ENCODE measurements at places on chromosomes 7 and 10. TPM values are rescaled to one million over a fixed set of nuclear protein-coding genes. Genes with fewer than 3 reads are reported as not detected.

GRCh38 chr7:15490291-15490690 lies 71.5 kb downstream of the AGMO start:
- H3K36me3 ChIP-seq: no peaks in the 10 kb centered on the region
- no peaks in the 10 kb centered on the region for H3K4me1 ChIP-seq
- DNase-seq: no peak
- H3K27ac ChIP-seq: no peak overlapping the region

Gene WDR86
- 4.4 TPM for total RNA-seq

DNA sequence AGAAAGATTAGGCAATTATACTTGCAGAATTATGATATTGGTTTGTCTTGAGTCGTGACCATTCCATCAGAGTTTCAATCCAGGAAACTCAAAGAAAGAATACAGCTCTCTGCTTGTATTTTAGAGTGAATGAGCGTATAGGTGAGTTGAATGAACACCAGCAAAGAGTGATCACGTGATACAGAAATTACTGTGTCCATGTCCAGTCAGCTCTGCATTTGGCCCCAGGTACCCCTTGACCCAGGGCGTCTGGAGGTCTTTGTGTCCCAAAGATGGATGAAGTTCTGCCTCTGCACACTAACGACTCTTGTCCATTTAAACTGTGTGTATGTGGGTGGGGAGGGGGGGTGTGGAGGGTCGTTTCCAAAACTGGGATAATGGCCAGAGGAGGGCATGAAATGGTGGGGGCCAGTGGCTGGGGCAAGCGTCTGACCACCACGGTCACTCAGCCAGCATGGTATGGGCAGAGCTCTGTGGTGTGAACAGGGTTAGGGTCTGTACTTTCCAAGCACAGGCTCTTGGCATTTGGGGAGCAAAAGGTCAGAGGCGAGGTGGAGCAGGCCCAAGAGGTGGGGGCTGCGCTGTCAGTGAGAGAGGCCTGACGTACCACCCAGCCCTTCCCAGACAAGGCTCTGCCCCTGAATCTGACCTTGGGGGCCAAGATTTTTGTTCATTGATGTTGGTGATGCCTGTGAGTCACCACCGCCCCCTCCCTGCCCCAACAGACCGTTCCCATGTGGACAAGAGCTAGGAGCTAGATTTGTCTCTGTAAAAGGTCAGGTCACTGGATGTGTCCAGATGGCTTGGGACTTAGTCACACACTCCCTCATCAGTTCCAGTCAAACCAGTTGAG lies 1.4 kb downstream of the PTPRE start:
- H3K36me3 ChIP-seq: no peaks in the 10 kb centered on the region
- peaks cover 26% of the 10 kb centered on the region for H3K4me1 ChIP-seq
- H3K4me3 ChIP-seq: peak overlapping the region; percentile 75
- H3K27ac ChIP-seq: peak overlapping the region; percentile 36
- H3K27me3 ChIP-seq: peaks cover 4% of the 10 kb centered on the region
- no peak for DNase-seq

DNA sequence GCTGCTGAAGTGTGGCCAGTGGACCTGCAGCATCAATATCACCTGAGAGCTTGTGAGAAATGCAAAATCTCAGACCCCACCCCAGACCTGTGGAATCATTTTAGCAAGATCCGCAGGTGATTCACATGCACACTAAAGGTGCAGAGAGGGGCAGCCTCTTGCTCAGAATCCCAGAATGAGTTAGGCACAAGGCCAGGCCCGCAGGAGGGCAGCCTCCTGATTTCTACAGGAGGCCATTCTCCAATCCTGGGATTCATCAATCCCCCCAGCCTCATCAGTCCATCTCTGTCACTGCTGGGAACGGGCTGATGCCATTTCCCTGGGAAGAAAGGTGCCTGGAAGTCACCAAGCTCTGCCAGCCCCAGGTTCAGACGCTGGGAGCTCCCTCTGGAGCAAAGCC lies 63.0 kb upstream of the GPR26 start:
- DNase-seq: no peak
- H3K4me3 ChIP-seq: no peak overlapping the region
- H3K27me3 ChIP-seq: peaks cover 10% of the 10 kb centered on the region
- no peaks in the 10 kb centered on the region for H3K36me3 ChIP-seq
- no peaks in the 10 kb centered on the region for H3K4me1 ChIP-seq

Gene SLIT1
- total RNA-seq: 0.41 TPM

GRCh38 chr10:119867317-119867716 lies 5.3 kb downstream of the MCMBP start:
- no peaks in the 10 kb centered on the region for H3K27me3 ChIP-seq
- H3K4me1 ChIP-seq: peaks cover 36% of the 10 kb centered on the region
- no peak overlapping the region for H3K4me3 ChIP-seq

GRCh38 chr7:134723892-134724291 lies 55.5 kb upstream of the CALD1 start:
- no peak for DNase-seq
- no peak overlapping the region for H3K4me3 ChIP-seq
- H3K27me3 ChIP-seq: no peaks in the 10 kb centered on the region
- H3K4me1 ChIP-seq: peaks cover 6% of the 10 kb centered on the region

DNA sequence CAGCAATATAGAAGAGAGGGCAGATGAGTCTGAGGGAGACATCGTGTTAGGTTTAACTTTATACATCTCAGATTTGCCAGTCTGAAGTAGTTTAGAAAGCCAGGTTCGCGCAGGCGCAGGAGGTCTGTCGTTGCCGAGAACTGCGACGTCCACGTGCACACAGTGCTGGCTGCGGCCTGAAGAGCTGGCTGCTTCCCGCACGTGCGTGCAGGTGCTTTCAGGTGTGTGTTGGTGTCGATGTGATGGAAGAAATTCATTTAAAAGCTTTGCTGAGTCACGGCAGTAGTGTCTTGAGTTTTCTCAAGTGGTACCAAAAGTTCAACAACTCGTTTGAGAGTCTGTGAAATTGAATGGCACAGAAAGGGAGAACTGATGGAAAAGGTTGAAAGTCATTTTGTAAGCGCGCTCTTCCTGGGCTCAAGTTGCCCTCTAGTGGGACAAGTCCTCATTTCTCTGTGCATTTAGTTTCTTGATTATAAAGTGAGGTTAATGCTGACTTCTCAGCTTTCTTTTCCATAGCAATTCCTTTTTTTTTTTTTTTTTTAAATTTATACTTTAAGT lies 18.6 kb downstream of the WDR37 start:
- DNase-seq: peak; percentile 78
- peaks cover 2% of the 10 kb centered on the region for H3K4me1 ChIP-seq
- H3K27me3 ChIP-seq: no peaks in the 10 kb centered on the region
- H3K4me3 ChIP-seq: no peak overlapping the region
- peaks cover 66% of the 10 kb centered on the region for H3K36me3 ChIP-seq

- H3K4me3 ChIP-seq: no peak overlapping the region
- no peak overlapping the region for H3K27ac ChIP-seq
- peaks cover 70% of the 10 kb centered on the region for H3K36me3 ChIP-seq
- no peak for DNase-seq
- H3K4me1 ChIP-seq: peaks cover 35% of the 10 kb centered on the region
Measured at GRCh38 chr10:95245425-95246055, 45.3 kb downstream of the PDLIM1 start.

GRCh38 chr10:86411281-86411841 lies 44.8 kb upstream of the GRID1 start:
- peak overlapping the region; percentile 27 for H3K27ac ChIP-seq
- no peaks in the 10 kb centered on the region for H3K36me3 ChIP-seq
- no peaks in the 10 kb centered on the region for H3K27me3 ChIP-seq

DNA sequence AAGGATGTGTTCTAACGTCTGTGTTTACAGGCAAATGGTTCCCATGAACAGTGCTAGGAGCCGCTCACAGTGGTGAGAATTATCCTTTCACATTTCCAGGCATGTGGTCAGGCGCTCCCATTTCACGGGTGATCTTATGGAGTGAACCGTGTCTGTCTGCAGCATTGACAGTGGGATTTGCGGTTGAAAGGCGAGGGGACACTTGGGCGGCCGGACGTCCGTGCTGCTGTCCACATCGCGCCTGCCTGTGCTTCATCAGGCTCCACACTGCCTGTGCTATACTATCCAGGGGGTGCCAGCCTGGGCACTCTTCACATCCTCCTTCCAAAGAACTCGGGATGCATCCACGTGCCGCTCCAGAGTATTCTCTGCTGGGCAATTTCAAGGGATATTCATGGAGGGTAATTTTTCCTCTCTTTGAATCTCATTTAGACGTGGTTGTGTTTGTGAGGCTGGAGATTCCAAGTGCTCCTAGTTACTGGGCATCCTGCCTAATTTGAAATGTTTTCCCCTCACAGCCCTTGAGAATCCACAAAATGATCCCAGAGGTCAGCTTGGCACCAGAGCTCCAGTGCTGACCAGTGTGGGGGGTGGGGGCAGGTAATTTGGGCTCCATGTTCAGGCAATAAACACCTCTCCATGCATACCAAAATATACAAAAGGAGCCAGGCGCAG lies 61.9 kb upstream of the EBF3 start:
- H3K27ac ChIP-seq: no peak overlapping the region
- H3K27me3 ChIP-seq: no peaks in the 10 kb centered on the region
- H3K36me3 ChIP-seq: no peaks in the 10 kb centered on the region

DNA sequence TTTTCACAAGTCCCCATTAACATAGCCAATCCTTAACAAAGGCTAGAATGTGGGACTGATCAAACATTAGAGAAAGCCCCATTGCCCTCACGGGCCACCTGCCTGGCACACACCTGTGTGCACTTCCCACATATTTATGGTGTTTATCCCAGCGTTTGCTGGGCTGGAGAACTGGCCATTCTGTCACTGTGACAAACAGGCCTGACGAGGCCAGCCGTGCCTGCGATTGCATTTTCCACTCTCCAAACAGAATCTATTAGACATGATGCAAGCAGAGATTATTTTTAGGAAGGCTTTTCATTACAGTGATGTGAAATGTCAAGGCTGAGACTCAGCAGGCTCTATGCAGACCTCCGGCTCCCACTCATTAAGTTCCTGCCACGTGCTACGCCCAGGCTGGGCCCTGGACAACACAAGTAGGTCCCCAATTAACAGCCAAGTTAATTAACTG lies 20.4 kb downstream of the PTPRN2 start:
- H3K4me1 ChIP-seq: no peaks in the 10 kb centered on the region
- no peak overlapping the region for H3K27ac ChIP-seq
- no peak overlapping the region for H3K4me3 ChIP-seq

- no peaks in the 10 kb centered on the region for H3K36me3 ChIP-seq
- no peak overlapping the region for H3K4me3 ChIP-seq
- no peak overlapping the region for H3K27ac ChIP-seq
- no peak for DNase-seq
Measured at GRCh38 chr7:21819048-21819447, 126.7 kb downstream of the CDCA7L start.

DNA sequence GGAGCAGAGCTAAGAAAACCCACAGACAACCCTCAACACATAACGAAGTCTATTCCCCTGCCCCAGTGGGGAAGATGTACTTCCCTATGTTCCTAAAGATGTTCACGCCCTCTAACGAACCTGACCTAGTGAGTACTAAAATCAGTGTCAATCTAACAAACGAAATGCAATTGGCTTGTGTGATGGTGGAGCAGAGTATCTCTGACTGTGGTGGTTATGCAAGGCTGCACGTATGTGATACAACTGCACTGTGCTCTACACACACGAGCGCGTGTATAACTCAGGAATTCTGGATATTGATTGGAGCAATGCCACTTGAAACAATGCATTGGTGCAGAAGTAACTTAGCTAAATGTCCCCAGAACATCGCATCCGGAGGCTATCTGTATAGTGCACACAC lies 1.3 kb downstream of the ANKRD16 start:
- peak overlapping the region; percentile 78 for H3K4me3 ChIP-seq
- H3K4me1 ChIP-seq: peaks cover 42% of the 10 kb centered on the region
- peaks cover 29% of the 10 kb centered on the region for H3K36me3 ChIP-seq
- H3K27ac ChIP-seq: peak overlapping the region; percentile 83
- no peaks in the 10 kb centered on the region for H3K27me3 ChIP-seq

GRCh38 chr7:73606801-73607691 lies 17.3 kb downstream of the MLXIPL start:
- peaks cover 31% of the 10 kb centered on the region for H3K27me3 ChIP-seq
- DNase-seq: peak; percentile 72
- H3K36me3 ChIP-seq: no peaks in the 10 kb centered on the region
- peaks cover 5% of the 10 kb centered on the region for H3K4me1 ChIP-seq
- no peak overlapping the region for H3K4me3 ChIP-seq

Gene TMEM196
- not detected for total RNA-seq

GRCh38 chr7:69603937-69604494 lies 5.7 kb downstream of the AUTS2 start:
- DNase-seq: no peak
- H3K27me3 ChIP-seq: no peaks in the 10 kb centered on the region
- no peak overlapping the region for H3K27ac ChIP-seq
- H3K4me3 ChIP-seq: no peak overlapping the region
- H3K4me1 ChIP-seq: peaks cover 15% of the 10 kb centered on the region
- H3K36me3 ChIP-seq: no peaks in the 10 kb centered on the region

DNA sequence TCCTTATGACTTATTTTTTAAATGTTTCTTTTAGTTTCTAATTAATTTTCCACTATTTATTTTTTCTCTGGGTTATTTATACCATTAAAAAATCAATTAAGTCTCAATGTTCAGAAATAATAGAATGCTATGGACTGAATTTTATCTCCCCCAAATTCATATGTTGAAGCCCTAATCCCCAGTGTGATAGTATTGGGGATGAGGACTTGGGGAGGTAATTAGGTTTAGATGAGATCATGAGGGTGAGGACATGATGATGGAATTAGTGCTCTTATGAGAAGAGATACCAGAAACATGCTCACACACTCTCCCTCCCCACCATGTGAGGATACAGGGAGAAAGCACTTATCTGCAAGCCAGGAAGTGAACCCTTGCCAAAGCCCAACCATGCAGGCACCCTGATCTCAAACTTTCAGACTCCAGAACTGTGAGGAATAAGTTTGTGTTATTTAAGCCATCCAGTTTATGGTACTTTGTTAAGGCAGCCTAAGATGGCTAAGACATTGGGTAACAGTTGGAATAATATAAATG lies 202.6 kb downstream of the MDFIC start:
- DNase-seq: no peak
- H3K27me3 ChIP-seq: no peaks in the 10 kb centered on the region
- no peaks in the 10 kb centered on the region for H3K36me3 ChIP-seq
- peaks cover 11% of the 10 kb centered on the region for H3K4me1 ChIP-seq
- H3K27ac ChIP-seq: no peak overlapping the region
- H3K4me3 ChIP-seq: no peak overlapping the region

DNA sequence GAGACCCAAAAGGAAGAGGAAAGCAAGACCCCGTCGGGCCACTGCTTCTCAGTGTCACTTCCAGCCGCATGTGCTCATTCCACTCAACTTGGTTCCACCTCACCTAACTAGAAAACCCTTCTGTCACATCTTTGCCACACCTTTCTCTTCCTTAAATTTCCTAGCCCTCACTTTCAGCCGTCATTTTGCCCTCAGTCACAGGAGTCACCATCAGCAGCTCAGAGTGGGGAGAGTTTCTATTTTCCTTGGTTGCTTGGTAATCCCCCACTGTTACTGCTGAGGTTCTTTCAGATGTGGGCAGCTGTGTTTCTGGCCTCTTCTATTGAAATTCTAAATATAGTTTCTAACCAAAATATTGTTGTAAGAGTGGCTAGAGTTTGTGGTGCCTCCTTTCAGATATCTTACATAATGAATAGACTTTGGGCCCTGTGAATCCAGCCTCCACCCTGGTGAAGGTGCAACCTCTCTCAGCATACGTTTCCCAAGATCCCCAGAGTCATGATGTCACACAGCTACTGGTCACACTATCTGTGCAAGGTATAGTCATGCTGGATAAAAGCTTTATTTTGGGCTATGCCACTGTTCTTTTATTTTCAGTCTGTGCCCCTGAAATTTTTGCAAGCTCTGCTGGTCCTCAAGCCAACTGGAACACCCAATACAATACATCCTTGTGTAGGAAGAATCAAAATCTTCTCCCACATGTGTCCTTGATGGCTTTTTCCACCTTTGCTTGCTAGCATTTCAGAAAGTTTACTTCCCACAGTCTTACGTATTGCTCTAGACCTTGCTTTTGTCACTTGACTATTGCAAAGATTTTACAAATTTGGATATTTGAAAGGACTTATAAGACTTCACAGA lies 9.2 kb downstream of the AGBL3 start:
- no peak for DNase-seq
- H3K27me3 ChIP-seq: no peaks in the 10 kb centered on the region
- peaks cover 24% of the 10 kb centered on the region for H3K4me1 ChIP-seq
- no peak overlapping the region for H3K4me3 ChIP-seq

Gene UCN3
- 0.53 TPM for total RNA-seq

Data from lower lobe of right lung (tissue), 2 donors.